ENCODE measurements at places on chromosomes 6 and 20.
A peak's percentile ranks its signal among the peaks of the same experiment; 100 is the strongest.

DNA sequence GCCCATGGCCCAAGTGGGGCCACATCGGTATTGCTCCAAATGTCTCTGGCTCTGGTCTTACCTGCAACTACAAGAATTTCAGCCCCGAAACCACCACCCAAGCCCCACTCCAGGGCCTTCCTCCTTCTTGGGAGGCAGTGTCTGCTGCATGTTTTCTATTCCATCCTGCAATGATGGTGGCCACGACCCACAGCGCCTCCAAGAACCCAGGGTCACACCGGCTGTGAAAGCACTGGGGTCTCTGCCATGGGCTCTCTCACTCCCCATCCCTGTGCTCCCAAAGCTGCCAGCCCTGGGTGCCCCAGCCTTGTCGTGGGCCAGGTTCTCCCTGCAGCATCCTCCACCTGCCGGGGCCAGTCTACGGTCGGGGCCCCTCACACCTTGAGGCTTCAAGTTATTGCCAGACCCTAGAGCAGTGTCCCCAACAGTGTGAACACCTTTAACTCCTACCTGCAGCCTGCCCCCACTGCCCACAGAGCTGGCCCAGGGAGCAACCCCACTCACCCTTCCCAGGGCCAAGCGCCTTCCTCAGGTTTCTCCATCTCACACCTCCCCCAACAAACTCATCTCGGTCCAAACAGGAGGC, 115.4 kb downstream of the JPH2 start:
- DNase-seq, result no peak

- DNase-seq, result no peak
These were observed 77.6 kb downstream of the PHACTR2 start for GRCh38 chr6:143755301-143755744.

GRCh38 chr20:59827138-59828056, 106.0 kb downstream of the SYCP2 start:
- no peak for DNase-seq

- no peak for DNase-seq
These were observed 590.6 kb downstream of the QKI start for GRCh38 chr6:164005004-164005711.

GRCh38 chr6:110965629-110966229, 7.2 kb downstream of the GTF3C6 start:
- DNase-seq, result no peak

DNA sequence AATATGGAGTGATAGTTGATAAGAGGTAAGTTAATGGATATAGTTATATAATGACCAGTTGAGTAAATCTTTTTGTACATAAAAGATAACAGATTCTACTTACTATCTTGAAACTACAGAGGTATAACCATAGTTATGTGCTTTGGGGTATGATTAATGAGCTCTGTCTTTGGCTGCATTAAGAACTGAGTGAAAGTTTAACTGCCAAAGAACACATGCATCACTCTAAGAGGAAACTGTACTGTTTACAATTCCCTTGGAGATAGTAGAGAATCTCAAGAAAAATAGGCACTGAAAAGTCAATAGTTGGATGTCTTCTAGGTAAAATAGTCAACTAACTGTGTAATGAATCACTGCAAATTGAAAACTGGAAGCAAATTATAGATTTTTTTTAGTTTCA, 1129.5 kb downstream of the EPHA7 start:
- no peak for DNase-seq

DNA sequence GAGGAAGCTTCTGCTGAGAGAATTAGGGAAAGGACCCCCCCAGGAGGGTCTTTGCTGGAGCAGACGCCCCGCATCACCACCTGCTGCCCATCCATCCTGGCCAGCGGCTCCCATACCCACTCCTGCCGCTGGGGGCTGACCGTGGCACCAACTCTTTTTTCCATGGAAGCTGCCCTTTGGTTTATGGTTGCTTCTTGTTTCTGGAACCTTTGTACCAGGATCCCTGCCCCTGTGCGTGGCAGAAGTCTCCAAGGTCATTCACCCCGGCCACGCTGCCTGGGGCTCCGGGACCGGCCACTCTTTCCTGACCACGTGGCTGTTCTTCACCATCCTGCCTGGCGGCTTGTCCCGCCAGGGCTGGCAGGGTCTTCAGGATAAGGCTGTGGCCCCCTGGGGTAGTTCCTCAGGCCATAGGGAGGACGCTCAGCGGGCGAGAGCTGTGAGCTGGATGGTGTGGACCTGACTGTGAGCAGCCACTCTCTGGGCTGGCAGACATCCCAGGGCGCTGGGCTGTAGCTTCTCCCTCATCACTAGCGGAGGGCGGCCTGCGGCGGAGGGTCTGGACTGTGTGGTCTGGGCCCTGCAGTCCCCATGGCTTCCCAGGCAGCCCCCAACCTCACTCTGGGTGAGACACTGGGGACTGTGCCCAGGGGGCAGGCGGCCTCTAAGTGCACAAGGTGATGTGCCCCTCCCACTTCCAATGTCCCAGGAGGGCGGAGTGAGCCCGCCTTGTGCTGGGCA, 22.8 kb upstream of the RBBP8NL start:
- DNase-seq, result no peak

DNA sequence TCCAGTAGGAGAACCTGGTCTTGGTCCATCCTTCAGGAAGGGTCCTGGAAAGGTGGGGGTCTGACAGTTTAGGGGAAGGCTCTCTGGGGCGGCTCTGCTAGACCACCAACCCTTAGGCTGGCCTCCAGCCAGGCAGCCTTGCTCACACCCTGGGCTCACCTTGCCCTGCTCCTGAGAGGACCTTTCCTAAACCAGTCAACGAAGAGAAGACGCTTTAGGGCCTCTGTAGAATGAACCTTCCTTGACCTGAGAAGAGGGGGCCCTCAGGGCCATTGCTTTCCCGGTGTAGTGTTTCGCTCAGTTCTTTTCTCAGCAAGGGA, 1.1 kb downstream of the CDC25B start:
- no peak for DNase-seq

GRCh38 chr6:24391756-24392405, 10.9 kb upstream of the MRS2 start:
- DNase-seq, result no peak

DNA sequence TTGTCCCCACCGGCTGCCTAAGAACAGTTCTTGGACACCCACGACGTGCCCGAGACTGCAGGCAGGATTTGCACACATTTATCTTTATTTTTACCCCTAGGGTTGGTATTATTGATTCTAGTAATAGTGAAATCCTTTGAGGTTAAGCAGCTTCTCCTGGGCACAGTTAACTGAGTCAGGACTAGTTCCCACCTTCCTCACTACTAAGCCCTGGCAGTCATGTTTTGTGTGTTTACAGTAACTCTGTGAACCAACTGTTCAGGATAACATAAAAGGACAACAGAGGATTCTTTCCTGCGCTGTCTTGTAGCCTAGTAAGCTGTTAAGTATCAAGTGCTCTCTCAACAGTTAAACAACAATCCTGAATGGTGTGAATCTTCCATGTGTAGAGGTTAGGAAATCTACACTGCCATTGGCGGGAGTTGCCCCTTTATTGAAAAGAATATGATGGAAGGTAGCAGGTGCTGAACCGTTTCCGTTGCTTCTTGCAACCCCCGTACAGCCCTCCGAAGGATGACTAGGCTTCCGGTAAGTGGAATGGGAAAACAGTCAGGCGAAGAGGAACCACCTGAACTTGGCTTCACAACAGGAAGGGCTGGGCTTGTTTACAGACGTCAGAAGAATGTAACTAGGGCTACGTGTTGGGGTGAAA, 979 bp upstream of the SOD2 start:
- peak; percentile 63 for DNase-seq

DNA sequence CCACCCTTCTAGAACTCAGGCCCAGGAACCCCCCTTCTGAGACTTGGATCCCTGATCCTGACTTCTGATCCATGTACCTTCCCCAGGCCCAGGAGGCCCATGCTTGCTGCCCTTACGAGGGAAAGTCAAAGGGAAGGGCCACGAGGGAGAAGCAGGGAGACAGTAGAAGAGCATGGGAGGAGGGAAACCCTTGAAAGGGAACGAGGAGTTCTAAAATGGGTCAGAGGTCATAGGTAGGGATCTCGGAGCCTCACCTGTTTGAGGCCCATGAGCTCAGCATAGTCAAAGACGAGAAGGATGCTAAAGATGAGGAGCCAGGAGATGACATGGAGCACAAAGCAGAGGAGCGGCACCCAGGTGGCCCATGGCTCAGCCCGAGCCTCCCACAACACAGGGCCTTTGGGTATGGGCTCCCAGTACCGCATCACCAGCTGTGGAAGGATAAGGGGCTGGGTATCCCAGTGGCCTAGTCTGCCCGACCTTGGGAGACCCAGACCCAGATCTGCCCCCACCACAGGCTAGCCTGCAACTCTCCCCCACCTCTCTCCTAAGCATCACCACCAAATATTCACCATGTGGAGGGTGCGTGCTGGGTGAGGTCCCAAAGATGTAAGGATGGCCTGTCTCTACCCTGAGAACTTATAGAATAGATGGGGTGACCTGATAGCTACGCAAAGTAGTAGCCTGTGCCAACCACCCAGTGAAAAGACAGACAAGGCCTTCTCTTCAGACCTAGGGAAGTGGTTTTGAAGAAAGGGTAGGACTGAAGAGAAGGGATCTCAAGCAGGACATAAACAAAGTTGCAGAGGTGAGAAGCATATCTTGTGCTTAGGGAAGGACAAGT, 1.5 kb downstream of the NRM start:
- no peak for DNase-seq

DNA sequence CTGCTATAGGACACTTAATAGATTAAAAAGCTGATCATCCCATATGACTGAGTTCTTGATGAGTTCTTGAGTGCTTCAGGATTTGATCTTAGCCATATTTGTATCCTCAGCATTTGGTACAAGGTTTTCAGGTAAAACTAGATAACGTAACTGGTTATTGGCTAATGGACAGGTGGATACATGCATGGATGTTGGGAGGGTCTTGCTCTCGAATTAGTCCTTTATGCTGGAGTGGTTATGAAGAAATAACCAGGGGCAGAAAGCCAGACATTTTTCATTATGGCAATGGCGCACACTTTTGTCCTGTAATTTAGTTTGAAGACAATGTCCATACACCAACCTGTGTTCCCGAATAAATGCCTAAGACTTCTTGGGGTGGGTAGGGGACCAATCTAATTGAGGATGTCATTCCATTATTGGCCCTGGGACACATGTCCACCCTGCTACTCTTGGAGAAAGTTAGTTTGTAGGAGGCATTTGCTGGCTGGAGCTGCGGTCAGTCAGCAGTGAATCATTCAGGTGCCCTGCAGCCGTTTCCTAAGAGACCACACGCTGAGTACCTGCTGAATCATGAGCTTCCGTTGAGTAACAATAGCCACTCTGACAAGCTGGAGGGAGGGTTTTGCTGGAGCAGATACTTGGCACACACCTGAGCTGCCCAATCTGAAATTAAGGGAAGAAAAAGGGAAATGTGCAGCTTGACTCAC, 194.4 kb downstream of the FOXA2 start:
- no peak for DNase-seq

GRCh38 chr6:155782320-155782731, 326.7 kb upstream of the NOX3 start:
- DNase-seq, result no peak

GRCh38 chr6:80454197-80454596, 347.7 kb downstream of the BCKDHB start:
- DNase-seq, result peak; percentile 11

GRCh38 chr20:62043131-62043914, 22.4 kb downstream of the TAF4 start:
- no peak for DNase-seq

GRCh38 chr6:136639702-136640101, 89.5 kb upstream of the MAP7 start:
- no peak for DNase-seq

- no peak for DNase-seq
These were observed 238.6 kb upstream of the RIN2 start for GRCh38 chr20:19519466-19519865.

- no peak for DNase-seq
These were observed 9.5 kb downstream of the SENP6 start for GRCh38 chr6:75611011-75611701.

DNA sequence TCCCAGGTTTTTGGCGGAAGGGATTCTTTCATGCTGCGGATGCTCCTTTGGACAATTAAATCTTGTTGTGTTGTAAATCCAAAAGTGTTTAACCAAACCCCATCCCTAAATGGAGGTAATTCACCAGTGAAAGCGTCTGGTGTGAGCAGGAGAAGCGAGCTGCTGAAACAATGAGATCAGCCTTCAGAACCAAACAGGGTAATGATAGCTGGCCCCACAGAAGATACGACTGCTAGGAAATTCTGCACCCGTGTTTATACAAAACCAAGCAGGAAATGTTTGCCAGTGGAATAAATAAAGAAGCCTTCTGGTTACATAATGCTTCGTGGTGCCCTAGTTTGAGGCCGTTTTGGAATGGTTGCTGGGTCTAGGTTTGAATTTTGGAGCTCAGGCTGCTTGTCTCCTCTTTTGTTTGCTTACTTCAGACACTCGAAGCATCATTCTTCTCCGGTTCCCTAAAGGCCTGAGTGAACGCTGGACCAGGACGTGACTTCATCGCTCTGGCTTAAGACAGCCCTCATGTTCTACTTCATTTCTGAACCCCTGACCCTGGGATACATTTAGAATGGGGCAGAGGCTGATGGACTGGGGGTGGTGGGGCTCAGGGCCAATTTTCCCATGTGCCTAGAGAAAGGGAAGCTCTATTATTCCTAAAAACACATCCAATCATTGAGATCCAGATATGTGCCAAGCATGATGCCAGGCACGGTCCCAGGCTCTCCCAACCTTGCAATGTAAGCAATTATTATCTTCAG, 61.6 kb upstream of the JAG1 start:
- DNase-seq, result no peak

DNA sequence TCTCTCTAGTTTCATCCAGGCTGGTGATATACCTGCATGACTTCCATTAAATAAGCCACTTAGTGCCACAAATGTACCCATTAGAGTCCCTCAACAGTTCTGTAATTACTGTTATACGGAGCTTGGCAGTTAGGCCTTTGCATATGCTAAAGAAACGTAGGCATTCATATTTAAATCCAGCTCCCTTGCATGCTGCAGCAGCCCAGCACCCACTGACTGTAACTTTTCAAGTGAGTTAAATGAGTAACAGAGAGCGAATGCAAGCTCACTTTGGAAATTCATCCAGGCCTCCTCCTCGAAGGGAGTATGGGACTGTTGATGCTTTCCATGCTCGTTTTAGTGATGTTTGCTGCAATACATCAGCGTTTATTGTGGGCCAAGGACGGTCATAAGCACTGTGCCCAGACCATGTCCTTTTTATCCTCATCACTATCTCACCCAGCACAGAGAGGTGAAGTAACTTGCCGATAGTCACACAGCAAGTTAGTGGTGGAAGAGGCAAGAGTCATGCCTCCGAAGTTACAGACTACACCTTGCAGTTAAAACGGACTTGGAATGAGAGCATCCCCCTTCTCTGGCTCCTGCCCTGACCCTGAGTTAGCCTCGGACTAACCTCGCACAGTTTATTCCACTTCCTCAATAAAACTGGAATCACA, 179.4 kb upstream of the PDE10A start:
- no peak for DNase-seq

DNA sequence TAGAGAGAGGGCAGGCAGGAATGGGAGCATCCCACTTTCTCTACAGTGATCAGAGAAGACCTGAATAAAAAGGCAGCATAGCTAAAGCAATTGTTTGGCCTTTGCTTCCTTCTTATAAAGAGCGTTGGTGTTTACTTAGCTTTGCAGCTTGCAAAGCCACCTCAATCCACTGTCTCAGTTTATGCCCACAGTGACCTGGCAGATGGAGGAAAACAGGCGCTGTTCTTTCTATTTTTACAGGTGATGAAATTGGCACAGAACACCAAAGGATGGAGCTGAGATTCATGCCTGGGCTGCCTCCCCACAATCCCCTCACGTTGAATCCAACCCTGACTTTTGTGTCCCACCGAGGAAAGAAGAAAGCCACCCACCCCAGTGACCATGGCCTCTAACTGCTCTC, 130.5 kb downstream of the TTLL2 start:
- no peak for DNase-seq

All from CD4-positive, alpha-beta T cell treated with Interleukin-2 at 100 ng/mL for 4 hours (primary cell).